ENCODE measurements at places on chromosomes 1 and 21.
A peak's percentile ranks its signal among the peaks of the same experiment; 100 is the strongest.

DNA sequence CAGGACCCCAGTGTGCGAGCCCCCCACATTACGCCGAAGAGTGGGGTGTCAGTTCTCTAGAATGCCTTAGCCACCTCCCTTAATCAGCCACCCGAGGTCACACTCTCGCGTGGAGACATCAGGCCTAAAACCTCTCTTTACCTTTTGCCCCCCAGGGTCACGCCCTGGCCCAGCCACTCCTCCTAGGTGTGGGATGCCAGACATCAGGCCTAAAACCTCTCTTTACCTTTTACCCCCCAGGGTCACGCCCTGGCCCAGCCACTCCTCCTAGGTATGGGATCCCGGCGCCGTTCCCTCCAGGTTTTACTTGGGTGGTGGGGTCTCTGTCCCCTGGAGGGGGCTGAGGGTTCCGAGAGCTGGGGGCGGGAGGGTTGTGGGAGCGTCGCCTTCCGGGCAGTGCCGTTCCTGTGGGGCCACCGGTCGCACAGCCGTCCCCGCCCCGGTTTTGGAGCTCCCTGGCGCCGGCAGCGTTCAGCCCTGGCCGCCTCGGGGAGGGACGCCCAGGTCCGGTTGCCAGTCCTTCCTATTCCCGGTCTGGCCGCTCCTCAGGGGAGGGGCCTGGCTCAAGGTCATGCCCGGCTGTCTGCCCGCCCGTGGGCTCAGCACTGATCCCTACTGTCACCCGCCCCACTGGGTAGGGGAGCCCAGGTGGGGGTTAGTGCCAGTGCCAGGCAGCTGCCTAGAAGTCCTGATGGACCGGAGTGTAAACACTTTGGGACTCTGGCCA is 882 bp downstream of the VPS13D start:
- no peak for DNase-seq

DNA sequence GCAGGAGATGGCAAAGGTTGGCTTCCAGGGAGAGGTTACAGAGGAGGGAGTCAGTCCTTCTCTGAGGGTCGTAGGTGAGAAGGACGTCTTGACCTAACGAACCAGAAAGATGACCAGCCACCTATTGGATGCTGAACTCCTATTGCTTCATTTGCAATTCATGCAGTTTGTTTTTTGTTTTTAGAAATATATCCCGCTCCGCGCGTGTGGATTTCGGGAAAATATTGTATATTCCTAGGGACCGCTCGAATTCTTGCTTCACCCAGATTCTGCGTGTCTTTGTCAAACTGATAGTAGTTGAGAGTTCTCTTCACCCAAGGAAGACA is 564 bp downstream of the DISP1 start:
- DNase-seq: no peak

DNA sequence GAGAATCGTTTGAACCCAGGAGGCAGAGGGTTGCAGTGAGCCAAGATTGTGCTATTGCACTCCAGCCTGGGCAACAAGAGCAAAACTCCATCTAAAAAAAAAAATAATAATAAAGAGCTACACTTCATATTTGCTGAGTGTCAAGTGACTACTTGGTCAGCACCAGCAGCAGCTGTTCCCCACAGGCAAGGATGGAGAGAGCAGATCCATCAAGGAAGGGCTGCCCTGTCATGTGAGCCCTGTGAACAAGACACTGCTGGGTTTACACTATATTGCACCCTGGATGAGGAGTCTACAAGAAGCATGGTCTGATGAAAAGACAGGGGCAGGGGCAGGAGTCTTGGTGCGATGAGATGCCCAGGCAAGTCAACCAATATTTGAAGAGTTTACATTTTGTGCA is 3.6 kb downstream of the CTNNBIP1 start:
- no peak for DNase-seq

- no peak for DNase-seq
Measured at GRCh38 chr1:171590022-171590421, 32.0 kb upstream of the MYOCOS start.

DNA sequence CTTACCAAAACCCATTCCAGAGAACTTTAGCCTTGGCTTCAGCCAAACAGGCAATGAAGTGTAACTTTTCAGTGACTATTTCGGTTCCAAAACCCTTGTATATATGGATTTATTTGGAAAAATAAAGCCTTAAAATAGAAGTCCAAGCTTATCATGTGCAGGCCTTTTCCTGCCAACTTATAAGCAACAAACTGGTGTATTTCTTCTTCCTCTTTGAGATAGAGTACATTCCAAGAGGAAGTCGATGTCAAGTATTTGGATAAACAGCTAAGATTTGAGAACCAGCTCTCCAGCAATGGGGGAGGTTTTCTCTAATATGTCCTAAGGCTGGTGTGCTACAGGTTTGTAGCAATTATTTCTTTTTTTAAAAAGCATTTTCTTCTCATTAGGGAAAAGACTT is 407.8 kb downstream of the DUSP10 start:
- DNase-seq: no peak

DNA sequence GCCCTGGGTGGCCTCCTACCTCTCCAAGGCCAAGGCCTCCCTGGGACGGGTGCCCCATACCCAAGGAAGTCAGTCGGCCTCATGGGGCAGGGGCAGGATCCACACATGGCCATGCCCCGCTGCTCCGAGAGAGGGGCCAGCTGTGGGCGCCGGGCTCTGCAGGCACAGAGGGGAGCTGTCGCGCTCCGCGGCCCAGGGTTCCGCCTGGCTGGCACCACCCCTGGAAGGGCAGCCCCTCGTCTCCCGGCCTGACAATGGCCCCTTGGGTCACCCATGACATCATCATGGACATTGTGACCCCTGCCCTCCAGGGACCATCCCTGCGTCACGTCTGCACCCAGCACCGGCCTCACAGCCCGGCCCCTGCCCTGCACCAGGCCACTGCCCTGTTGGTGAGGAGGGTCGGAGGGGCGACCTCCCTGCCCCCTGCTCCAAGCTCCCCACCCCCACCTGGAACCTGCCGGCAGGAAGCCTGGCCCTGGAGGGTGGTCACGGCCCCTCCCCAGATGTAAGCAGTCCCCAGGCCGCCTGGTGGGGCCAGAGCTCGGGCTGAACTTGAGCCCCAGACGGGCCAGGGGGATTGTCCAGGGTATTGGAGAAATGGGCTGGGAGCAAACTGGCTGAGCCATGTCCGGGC is 5.8 kb downstream of the TTLL10 start:
- DNase-seq: no peak

DNA sequence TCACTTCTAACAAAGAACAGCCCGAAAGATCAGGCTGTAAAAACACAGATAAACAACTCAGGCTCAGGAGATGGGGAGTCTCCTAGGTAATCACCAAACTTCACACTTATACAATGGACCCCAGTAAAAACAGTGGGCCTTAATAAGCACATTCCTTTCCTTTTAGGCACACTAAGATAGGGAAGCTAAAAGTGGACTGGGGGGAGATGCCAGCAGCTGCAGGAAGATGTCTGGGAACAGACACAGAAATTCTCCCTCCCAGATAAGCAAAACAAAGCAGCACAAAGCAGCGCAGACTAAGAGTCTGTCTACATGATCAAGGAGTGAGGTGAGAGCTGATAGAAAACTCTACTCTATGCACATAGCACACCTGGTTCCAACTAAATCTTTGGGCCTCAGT is 29.0 kb upstream of the CTBS start:
- no peak for DNase-seq

DNA sequence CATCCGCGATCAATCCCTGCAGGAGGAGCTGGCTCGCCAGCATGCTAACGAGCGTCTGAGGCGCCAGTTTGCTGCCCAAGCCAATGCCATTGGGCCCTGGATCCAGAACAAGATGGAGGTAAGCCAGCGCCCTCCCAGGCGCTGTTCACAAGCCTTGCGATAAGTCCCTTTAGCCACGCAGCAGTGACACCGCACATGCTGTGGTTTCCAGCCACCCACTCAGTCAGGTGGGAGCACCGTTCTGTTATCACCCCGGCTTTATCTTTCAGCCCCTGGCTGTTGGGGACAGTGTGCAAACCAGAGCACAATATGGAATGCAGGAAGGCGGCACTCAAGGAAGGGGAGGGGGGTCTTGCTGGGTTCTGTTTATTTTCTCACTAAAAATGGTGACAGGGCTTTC is 41.1 kb upstream of the MTR start:
- no peak for DNase-seq

DNA sequence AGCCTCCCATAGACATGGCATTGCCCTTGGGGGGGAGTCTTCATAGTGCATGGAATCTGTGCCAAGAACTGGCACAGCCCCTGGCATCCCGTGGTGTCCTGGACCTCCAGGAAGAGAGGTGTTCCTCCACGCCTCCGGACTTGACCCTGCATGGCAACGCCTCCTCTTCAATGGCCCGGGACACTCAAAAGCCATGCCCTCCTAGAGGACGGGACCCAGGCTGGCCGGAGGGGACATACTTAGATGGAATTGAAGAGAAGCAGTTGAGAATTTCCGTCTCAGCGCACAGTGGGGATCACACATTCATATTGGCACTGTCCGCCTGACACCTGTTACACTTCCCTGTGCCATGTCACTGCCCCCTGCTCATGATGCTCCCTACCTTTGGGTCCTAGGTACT is 38.4 kb upstream of the TENT5C start:
- no peak for DNase-seq

- no peak for DNase-seq
Measured at GRCh38 chr21:24223624-24224023, 1383.7 kb downstream of the MRPL39 start.

- peak; percentile 34 for DNase-seq
Measured at GRCh38 chr1:150813028-150813707, 5.1 kb upstream of the CTSK start.

- no peak for DNase-seq
Measured at GRCh38 chr1:11412141-11412540, 66.8 kb upstream of the DISP3 start.

DNA sequence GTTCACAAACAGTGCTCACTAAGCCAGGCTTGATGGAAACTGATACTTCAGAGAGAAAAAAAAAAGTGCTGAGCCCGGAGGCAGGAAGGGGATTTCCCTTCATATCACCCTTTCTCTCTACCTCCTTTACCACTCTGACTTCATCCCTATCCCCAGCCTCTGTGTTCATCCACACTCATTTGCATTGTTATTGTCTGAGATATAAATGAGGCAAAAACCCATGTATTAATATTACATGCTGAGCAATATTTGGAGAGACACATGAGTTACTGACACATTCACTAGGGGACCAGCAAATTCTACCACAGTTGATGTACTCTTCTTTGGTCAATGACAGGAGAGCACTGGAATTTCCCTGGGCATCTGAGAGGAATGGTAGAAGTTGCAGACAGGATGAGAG is 175.8 kb downstream of the TNFSF18 start:
- DNase-seq: no peak

GRCh38 chr1:111538343-111539025 is 35.1 kb upstream of the ADORA3 start:
- no peak for DNase-seq

GRCh38 chr1:43858324-43858723 is 75.3 kb upstream of the ARTN start:
- no peak for DNase-seq

DNA sequence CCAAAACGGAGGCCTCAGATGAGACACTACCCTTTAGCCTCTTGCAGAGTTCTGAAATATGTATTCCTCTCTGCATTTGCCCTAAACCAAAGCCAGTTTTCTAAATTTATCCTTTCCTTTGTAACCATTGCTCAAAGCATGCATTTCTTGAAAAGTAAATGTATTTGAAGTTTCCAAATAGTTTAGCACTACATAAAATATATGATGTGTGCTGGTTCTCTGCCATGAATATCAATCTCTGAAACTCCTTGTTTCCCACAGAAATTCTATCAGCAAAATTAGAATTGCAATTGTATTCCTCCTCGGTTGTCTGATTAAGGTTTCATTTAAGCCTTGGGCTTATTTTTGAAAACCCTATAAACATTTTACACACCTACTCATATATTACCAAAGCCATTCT is 137.1 kb upstream of the SYT6 start:
- DNase-seq: no peak

GRCh38 chr1:87678266-87678665 is 349.6 kb downstream of the LMO4 start:
- DNase-seq: no peak

GRCh38 chr1:187465441-187465840 is 636.7 kb downstream of the PLA2G4A start:
- no peak for DNase-seq

- no peak for DNase-seq
Measured at GRCh38 chr1:11355559-11356475, 82.8 kb downstream of the UBIAD1 start.

DNA sequence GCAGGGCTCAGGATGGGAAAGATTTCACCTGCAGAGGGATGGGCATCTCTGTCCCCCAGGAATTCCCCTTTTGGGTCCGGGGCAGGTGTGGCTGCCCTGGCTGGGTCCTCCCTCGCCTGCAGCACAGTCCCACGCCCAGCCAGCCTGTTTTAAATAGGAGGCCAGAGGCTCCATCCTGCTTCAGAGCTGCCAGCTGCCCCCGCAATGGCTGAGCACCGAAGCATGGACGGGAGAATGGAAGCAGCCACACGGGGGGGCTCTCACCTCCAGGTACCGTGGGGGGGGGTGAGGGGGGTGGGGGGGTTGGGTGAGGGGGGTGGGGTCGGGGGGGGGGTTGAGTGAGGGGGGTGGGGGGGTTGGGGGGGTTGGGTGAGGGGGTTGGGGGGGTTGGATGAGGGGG is 3.6 kb downstream of the SCNN1D start:
- DNase-seq: no peak

GRCh38 chr1:3577711-3578432 is 33.4 kb downstream of the MEGF6 start:
- no peak for DNase-seq

DNA sequence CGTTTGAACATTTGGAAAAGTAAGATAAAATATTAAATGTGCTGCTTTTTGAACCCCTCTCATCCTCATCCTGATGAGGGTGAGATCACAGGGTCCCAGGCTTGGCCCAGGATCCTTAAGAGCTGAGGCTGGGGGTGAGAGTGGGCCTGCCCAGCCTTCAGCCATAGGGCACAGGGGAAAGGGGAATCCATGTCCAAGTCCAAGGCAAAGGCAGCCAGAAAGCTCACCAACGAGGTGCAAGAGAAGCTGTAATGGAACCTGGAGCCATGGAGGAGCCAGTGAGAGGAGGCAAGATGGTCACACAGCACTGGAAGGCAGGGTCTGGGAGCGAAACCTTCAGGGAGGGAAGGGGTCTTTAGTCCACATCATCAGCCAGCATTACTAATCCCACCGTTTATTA is 191.9 kb downstream of the RRAGC start:
- no peak for DNase-seq

DNA sequence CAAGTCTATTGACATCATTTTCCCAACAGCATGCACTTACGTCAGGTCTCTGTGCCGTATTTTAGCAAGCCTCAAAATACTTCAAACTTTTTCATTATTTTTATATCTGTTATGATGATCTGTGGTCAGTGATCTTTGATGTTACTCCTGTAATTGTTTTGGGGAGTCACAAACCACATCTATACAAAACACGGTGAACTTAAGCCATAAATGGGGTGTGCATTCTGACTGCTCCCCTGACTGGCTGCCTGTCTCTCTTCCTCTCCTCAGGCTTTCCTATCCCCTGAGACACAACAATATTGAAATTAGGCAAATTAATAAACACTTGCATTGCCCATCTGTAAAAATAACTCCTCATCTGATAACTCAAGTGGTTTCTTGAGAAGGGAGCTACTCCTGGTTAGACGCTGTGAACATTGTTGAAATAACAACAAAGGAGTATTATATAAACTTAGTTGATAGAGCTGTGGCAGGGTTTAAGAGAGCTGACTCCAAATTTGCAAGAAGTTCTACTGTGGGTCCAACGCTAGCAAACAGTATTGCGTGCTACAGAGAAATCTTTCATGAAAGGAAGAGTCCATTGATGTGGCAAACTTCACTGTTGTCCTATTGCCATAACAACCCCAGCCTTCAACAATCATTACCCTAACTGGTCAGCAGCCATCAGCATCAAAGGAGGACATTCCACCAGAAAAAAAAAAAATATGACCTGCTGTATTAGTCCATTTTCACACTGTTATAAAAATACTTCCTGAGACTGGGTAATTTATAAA is 105.8 kb upstream of the DSCAM start:
- no peak for DNase-seq

All from CD4-positive, alpha-beta T cell treated with Interleukin-12 subunit alpha and Interleukin-12 subunit beta, for 1 hour (primary cell).